ENCODE measurements at places on chromosomes 6 and 20. TPM values are rescaled to one million over a fixed set of nuclear protein-coding genes. Genes with fewer than 3 reads are reported as not detected.
A peak's percentile ranks its signal among the peaks of the same experiment; 100 is the strongest.

- DNase-seq, result no peak
Measured at GRCh38 chr20:1720845-1721475, 63.4 kb upstream of the SIRPG start.

GRCh38 chr20:3392756-3393155 is 14.7 kb downstream of the DNAAF9 start:
- DNase-seq, result no peak

DNA sequence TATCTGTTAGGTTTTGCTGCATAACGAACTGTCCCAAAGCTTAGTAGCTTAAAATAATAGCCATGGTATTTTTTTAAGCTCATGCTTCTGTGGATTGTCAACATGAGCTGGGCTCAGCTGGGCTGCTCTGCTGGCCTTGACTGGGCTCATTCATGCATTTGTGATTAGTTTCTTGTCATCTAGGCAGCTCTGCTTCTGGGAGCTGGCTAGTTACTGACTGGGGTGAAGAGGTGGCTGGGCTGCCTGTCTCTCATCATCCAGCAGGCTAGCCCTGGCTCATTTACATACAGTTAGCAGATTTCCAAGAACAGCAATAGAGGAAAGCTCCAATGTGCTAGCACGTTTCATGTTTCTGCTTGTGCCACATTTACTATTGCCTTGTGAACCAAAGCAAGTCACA is 165.1 kb upstream of the PCSK2 start:
- no peak for DNase-seq

GRCh38 chr6:155041741-155042279 is 46.7 kb downstream of the TIAM2 start:
- DNase-seq, result no peak

DNA sequence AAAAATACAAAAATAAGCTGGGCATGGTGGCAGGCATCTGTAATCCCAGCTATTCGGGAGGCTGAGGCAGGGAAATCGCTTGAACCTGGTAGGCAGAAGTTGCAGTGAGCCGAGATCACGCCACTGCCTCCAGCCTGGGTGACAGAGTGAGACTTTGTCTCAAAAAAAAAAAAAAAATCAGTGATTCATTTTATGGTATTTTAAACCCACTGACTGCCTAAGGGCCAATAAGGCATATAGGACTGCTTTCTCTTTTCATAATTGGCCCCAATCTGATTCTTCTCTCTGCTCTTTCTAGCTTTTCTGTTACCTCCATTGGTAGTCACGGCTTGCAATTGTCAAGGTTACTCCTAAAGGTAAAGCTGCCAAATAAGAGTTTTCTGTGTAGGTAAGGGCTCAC is 60.2 kb upstream of the ADGRF1 start:
- no peak for DNase-seq

GRCh38 chr6:2804516-2804915 is 37.1 kb downstream of the SERPINB1 start:
- DNase-seq, result no peak

DNA sequence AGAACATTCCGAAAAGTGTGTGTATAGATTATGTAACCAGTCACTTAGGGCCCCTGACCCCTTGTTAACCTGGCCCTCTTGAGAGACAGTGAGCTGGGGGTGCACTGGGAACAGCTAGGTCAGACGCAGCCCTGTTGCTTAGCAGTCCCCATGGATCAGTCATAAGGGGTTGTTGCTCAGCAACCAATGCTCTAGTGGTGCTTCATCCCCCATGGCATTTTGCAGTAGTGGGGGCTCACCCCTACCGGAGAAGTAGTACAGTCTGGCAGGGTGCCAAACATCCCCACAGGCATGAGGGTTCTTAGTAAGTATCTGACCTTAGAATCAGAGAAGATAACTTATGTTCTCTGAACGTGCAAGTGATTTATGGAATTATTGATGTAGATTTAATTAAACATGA is 12.3 kb downstream of the PKIB start:
- DNase-seq, result no peak

- no peak for DNase-seq
Measured at GRCh38 chr6:117188627-117189201, 76.6 kb upstream of the VGLL2 start.

- no peak for DNase-seq
Measured at GRCh38 chr6:105799056-105799455, 287.1 kb upstream of the PRDM1 start.

DNA sequence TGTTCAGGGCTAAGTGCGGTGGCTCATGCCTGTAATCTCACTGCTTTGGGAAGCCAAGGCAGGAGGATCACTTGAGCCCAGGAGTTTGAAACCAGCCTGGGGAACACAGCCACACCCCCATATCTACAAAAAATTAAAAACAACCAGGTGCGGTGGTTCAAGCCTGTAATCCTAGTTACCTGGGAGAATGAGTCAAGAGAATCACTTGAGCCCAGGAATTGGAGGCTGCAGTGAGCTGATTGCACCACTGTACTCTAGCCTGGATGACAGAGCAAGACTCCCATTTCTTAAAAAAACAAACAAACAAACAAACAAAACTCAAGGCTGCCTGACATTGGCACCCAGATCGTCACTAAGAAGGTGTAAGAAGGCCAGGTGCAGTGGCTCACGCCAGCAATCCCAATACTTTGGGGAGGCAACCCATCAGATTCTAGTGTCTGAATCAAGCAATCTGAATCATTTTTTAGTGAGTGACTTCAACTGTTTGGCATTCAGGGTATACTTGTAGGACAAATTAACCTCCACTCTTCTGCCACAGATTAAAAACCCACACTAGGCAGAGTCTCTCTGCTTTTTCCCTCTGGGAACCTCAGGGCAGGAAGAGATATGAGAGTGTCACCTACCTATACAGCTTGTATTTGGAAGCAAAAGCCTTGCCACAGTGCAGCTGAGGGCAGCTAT is 6.1 kb downstream of the PLAGL2 start:
- DNase-seq, result no peak

GRCh38 chr20:19785983-19786285 is 27.9 kb downstream of the RIN2 start:
- DNase-seq, result no peak

DNA sequence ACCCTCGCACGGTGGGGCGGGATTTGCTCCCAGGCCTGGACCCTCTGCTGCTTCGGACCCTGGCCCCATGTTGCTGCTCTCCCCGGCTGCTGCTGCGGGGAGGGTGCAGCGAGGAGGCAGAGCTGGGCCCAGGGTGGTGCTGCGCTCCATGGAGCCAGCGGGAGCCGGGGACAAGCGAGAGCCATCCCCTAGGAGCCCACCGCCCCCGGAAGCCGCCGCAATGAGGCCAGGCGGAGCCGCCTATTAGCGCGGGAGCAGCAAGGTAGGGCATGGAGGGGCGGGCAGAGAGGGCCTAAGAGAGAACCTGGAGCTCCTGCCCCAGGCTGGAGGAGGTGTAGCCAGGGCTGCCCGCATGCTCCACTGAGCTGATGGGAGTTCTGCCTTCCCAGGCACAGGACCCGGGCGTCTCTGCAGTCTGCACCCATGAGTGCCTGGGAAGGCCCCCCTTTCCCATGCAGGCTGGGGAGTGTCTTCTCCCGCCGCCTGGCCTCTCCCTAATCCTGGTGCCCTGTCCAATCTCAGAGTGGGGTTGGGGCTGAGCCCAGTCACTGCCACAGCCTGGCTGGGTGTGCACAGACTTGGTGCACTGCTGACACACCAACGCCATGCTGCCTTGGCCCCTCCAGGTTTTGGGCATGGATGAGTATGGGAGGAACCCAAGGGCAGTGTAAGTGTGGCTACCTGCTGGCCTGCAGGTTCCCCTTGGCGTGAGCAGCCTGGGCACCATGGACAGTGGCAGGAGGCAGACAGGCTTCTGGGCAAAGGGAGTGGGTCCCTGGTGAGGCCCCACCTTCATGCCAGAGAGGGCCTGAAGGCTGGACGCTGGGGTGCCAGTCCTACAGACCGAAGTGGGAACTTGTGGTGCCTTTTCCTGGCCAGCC is 360.6 kb upstream of the MAP3K7 start:
- DNase-seq, result no peak

DNA sequence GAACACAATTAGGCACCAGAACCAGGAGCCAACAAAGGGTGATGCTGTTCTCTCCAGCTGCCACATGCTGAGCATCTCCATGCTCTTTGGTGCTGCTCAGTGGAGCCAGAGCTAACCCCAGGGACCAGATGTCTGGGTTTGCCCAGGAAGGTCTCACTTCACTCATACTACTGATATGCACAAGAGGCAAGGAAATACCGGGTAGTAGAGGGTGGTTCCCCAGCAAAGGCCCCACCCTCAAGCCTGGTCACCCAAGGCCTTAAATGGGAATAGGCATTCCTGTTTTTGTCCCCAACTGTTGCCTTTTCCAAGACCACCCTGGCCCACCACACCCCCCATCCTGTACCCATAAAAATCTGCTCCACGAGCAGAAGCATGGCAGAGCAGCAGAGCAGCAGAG is 204.5 kb upstream of the TAB2 start:
- DNase-seq, result peak; percentile 20

DNA sequence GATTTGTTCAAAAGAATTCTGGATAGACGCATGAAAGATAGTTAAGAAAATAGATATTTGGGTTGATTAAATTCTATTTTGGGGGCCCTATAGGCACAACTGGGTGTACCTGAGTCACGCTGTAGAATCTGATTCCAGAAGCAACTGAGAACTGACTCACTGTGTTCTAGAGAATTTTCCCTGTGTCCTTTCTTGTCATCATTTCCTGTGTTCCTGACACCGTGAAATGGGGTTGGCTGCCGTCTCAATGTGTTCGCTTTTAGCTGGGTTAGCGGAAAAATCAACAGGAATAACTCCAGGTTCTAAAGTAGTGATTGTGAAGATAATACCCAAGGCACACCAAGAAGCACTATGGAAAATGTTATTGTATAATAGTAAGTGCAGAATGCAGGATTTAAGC is 5.0 kb downstream of the GCNT2 start:
- no peak for DNase-seq

- no peak for DNase-seq
Measured at GRCh38 chr6:168514216-168514615, 73.2 kb downstream of the SMOC2 start.

DNA sequence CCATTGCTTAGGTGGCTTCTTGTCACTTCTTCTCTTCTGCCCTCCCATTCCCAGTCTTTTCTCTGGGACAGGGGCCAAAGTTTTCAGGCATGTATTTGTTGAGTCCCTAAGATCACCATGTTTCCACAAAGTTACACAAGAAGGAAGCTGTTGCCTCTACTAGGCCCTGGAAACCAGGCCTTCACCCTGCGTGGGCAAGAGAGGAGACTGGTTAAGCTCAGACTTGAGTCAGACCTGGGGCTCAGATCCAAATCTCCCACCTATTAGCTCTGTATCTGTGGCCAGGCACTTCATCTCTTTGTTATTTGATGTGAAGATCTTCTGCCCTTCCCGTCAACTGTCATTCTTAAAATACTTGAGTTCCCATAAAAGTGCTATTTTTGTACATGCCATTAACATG is 154.6 kb downstream of the SASH1 start:
- DNase-seq, result no peak

DNA sequence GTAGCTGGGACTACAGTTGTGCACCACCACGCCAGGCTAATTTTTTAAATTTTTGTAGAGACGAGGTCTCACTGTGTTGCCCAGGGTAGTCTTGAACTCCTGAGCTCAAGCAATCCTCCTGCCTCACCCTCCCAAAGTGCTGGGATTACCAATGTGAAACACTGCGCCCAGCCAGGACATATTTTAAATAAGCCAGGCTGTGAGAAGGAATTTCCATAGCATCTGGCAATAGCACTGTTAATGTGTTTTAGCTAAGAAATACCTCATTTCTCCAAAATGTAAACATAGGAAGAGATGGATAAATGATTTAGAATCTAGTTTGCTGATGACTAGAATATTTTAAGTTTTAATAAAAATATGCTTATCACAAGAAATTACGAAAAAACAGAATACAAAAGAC is 27.0 kb upstream of the SLA2 start:
- DNase-seq, result no peak

DNA sequence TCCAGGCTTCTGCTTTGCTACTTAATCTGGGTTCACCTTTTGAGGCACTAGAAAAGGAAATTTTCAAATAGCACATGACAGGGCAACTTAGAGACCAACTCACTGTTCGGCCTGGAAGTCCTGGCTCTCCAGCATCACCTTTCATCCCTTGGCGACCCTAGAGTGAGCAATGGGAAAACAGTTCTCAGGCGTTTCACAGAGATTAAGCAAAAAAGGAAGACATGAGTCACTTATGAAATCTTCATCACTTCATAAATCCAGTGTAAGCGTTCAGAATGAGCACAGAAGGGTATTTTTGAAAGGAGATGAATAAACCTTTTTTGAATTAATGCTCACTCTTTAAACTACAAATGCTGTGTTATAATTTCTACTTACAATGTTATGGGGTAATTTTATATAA is 104.0 kb downstream of the COL12A1 start:
- no peak for DNase-seq

DNA sequence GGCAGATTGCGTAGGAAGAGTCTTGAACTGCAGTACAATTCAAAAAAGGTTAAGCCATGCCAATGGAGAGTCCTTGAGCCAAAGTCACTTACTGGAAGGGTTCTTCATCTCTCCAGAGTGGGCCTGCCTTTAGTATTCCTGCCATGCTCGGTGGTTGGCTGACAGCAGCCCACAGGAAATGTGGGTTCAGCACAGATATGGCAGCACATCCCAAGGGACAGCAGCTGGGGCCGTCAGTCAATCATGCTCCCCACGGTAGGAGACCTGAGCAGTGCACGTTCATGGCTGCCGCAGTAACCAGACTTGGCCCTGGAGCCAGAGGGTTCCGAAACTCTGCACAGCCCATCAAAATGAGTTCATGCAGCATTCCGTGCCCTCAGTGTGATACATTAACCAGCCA is 63.6 kb upstream of the SIRPA start:
- DNase-seq, result no peak

- no peak for DNase-seq
Measured at GRCh38 chr6:150184850-150185731, 42.2 kb downstream of the PPP1R14C start.

- DNase-seq, result peak; percentile 89
Measured at GRCh38 chr6:24583463-24584381, 62.3 kb downstream of the KIAA0319 start.

Gene TGM3
- not detected for total RNA-seq

Gene MMP24
- not detected for total RNA-seq

Gene MUC21
- total RNA-seq, result not detected

Gene EPPIN
- not detected for total RNA-seq

Gene ENPP4
- 6.0 TPM for total RNA-seq

Gene ADGB
- total RNA-seq, result not detected

Gene VSX1
- not detected for total RNA-seq

Gene HLA-DQB2
- 0.61 TPM for total RNA-seq

Gene APOM
- 4.0 TPM for total RNA-seq

Gene RIPPLY2
- total RNA-seq, result not detected

Gene PBOV1
- total RNA-seq, result not detected

Gene CABLES2
- total RNA-seq, result 6.4 TPM

Gene GSTA1
- total RNA-seq, result not detected

Gene BPIFB4
- total RNA-seq, result not detected

Gene ESR1
- total RNA-seq, result 0.04 TPM

Gene MYLK2
- 0.39 TPM for total RNA-seq

Gene CBLN4
- not detected for total RNA-seq

Gene NKAIN4
- not detected for total RNA-seq

Gene BMP6
- total RNA-seq, result 0.14 TPM

Gene GABRR2
- 0.49 TPM for total RNA-seq

Data from activated CD4-positive, alpha-beta T cell treated with anti-CD3 and anti-CD28 coated beads for 36 hours (primary cell).